ENCODE measurements at places on chromosomes 6 and 20.
A peak's percentile ranks its signal among the peaks of the same experiment; 100 is the strongest.

DNA sequence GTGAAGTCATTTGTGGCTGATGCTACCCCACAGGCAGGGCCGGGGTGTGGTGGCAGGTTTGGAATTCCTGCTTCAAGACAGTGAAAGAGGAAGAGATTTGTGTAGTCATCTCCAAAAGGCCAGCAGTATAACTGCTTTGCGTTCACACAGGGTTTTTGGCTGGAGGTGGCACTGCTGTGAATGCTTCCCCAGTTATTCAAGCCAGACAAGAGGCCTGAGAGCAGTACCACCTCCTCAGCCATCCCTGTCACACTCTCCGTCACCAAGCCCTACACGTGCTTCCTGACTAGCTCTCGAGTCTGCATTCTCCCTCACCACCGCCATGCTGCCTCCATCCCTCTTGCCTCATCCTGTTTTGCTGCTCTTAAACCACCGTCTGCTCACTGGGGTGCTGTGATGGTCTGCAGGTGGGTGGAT is 23.9 kb downstream of the ARMC2 start:
- no peak for DNase-seq

- DNase-seq, result no peak
These were observed 9.9 kb upstream of the BPIFB3 start for GRCh38 chr20:33043731-33044181.

DNA sequence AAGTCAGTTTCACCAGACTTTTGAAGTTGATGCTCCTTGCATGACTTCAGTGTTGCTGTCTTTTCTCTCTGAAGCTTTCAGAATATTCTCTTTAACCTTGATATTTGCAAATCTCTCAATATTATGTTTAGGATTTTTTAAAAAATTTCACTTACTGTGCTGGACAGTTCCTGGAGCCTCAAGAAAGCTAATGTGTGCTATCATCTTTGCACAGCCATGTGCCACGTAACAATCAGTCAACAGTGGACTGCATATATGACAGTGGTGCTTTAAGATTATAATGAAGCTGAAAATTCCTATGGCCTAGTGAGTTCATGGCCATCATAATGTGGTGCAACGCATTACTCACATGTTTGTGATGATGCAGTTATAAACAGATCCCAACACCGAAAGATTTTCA is 59.1 kb upstream of the OGFRL1 start:
- no peak for DNase-seq

DNA sequence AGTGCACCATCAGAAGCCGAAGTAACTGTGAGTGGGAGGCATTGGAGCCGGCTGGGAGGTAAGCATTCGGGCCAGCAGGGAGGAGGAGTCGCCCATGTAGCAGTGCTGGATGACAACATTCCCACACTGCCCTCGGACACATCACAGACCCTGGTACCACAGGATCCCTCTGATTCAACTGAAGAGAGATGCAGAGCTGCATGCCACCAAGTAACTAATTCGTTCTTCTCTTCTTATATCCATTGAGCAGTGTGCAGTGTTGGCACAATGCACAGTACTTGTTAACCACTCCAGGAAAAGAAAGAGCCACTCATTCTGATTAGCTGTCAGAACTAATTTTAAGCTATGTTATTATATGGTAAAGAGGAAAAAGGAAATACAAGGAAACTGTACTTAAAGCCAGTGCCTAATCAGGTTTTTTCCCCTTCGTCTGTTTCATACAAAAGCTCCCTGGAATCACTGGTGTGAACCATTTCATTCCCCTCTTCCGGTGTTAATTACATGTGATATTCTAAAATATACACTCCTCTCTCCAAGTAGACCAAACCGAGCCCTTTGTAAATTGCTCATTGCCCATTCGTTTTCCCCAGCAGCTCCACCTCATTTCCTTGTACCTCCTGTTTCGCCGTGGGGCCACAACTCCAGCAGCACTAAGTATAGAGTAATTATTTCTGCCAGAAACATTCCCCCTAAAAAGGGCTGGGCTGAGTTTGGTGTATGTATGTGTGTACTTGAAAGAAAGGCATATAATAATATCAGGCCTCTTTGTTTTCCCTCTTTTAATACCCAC is 32.4 kb upstream of the ADTRP start:
- peak; percentile 47 for DNase-seq
